Stimulated activated CD8-positive, alpha-beta memory T cell treated with anti-CD3 and anti-CD28 coated beads, Interleukin-15, amount 100 ng/mL, for 1 hour (primary cell): ENCODE measurements at places on chromosomes 2 and 18.

DNA sequence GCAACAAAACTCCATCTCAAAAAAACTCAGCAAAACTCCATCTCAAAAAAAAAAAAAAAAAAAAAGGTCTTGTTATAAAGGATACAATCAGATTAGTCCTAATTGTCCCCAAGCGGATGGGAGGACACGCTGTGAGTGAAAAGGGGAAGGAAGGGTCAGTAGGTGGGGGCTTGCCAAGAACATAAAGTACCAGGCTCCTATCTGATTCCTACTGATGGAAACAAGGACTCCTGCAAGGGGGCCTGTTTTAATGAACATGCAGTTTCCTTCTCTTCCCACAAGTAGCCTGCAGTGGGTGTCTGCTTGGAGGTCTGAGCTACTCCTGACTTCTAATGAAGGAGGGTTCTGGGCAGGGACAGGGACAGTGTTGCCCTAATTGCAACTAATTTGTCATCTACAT lies 7.9 kb downstream of the SCG2 start:
- no peak for DNase-seq

GRCh38 chr2:156340804-156341451 lies 8.4 kb upstream of the NR4A2 start:
- DNase-seq: no peak

DNA sequence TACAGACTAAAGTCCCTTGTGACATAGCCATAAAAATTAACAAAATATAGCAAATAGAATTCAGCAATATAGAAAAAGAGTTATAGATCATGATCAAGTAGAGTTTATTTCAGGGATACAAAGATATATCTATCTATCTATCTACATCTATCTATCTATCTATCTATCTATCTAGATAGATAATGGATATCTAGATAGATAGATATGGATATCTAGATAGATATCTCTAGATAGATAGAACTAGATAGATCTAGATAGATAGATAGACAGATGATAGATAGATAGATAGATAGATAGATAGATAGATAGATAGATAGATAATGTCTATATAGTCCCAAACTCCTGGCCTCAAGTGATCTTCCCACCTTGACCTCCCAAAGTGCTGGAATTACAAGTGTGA lies 17.3 kb upstream of the CHMP3 start:
- no peak for DNase-seq

GRCh38 chr18:7757175-7757574 lies 190.1 kb downstream of the PTPRM start:
- no peak for DNase-seq

- DNase-seq: no peak
These were observed 3.6 kb upstream of the RNF144A start for GRCh38 chr2:6913415-6914157.

- DNase-seq: no peak
These were observed 12.4 kb downstream of the KLHL14 start for GRCh38 chr18:32760391-32760790.

- DNase-seq: no peak
These were observed 126.8 kb downstream of the KCTD1 start for GRCh38 chr18:26421503-26421902.

- DNase-seq: no peak
These were observed 449.1 kb downstream of the PIK3C3 start for GRCh38 chr18:42404151-42404550.

GRCh38 chr2:159903443-159904126 lies 105.6 kb upstream of the CD302 start:
- peak; percentile 9 for DNase-seq

- DNase-seq: no peak
These were observed 90.3 kb downstream of the MAPRE2 start for GRCh38 chr18:35131387-35132020.

GRCh38 chr2:163601377-163601776 lies 134.4 kb downstream of the FIGN start:
- DNase-seq: no peak

DNA sequence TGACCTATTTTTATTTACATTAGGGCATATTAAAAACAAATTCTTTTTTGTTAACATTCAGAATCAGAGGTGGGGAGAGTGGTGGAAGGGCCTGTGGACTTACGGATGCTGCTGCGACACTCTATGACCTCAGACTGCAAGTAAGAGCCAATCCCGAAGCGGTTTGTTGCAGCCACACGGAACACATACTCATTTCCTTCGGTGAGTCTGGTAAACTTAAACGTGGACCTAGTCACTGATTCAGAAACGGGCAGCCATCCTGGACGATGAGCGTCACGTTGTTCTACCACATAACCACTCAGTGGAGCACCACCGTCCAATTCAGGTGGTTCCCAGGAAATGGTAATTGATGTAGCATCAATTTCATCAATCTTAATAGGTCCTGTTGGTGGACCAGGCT lies 61.9 kb downstream of the PLEKHA3 start:
- no peak for DNase-seq

GRCh38 chr18:10121786-10122515 lies 208.1 kb downstream of the VAPA start:
- no peak for DNase-seq

- no peak for DNase-seq
These were observed 12.8 kb upstream of the TTN start for GRCh38 chr2:178819992-178820391.

DNA sequence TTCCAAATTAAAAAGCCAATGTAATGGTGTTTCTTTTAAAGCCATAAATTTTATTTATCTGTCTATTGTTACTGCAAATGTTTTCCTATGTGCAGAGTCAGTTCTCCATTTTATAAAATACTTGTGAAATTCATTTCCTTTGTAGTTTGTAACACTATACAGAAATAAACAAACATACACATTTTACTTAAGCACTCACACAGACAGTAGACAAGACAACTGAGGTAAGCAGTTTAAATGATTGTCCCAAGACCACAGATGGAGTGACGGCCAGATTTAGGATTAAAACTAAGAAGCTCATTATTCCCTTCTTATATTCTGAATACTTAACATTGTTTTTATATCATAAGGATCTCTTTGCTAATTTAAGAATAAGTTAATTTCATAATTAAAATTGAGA lies 100.9 kb downstream of the BAZ2B start:
- no peak for DNase-seq

DNA sequence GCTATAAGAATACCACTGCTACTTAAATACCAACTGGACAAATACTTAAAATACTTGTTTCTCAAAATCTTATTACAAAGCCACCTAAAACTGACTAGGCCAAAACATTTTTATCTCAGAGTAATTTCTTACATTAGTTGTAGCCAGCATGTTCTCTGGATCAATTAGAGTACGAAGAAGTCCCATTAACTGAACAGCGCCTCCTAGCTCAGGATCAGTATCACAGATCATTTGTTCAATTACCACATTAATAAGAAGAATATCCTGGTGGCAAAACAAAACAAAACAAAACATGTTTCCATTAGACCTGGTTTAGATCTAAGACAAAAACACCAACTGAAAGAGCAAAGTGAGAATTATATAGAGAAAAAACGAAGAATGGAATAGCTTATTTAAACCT lies 36.0 kb downstream of the PPP4R3B start:
- DNase-seq: no peak

DNA sequence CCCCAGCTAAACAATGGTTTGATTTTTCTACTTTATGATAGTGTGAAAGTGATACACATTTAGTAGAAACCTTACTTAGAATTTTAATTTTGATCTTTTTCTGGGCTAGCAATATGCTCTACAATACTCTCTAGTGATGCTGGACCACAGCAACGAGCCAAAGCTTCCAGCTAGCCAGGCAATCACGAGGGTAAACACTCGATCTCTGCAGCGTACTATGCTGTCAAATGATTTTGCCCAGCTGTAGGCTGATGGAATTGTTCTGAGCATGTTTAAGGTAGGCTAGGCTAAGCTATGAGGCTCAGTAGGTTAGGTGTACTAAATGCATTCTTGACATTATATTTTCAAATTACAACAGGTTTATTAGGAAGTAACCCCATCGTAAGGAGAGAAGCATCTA lies 207.5 kb downstream of the LRRTM4 start:
- DNase-seq: no peak

GRCh38 chr18:421247-422155 lies 79.0 kb downstream of the COLEC12 start:
- DNase-seq: no peak

- no peak for DNase-seq
These were observed 55.5 kb upstream of the ADAM23 start for GRCh38 chr2:206387808-206388207.

DNA sequence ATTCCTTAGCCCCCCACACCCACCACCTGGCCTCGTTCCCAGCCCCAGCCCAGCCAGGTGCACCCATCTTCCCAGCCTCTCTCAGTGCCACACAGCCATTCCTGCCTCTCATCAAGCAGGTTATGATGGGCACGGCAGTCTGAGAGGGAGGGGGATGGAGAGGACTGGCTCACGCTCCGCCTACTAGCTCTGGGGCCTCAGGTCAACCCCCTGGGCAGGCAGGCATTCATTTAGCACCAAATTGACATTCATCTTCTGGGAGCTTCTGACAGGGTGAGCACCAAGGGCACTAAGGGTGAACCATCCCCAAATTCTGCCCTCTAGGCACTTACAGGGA lies 66.2 kb upstream of the FOSL2 start:
- no peak for DNase-seq

GRCh38 chr2:12417786-12418185 lies 298.9 kb upstream of the TRIB2 start:
- no peak for DNase-seq

GRCh38 chr2:105611811-105612424 lies 132.8 kb upstream of the NCK2 start:
- no peak for DNase-seq

DNA sequence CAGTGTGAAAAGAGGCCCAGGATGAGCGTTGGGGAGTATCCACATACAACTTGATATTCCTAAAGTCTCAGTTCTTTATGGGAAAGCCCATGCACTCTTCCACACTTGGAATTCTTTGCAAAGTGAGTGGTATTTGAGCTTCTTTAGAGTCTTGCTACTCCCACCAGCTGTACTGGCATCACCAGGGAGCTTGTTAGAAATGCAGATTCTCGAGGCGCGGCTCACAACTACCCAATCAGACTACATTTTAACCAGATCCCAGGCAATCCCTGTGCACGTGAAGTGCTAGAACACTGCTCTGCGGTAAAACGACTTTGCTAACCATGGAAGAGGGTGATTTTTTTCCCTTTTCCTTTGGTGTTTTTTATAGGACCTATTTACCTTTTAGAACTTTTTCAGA lies 184.7 kb downstream of the NEDD4L start:
- DNase-seq: no peak

- no peak for DNase-seq
These were observed 234.3 kb downstream of the SEPTIN10 start for GRCh38 chr2:109379507-109379906.

GRCh38 chr2:239751679-239752355 lies 273.3 kb downstream of the NDUFA10 start:
- no peak for DNase-seq

- DNase-seq: no peak
These were observed 498.7 kb upstream of the RAB6C start for GRCh38 chr2:129480790-129481189.

GRCh38 chr2:216219861-216220260 lies 110.7 kb downstream of the XRCC5 start:
- DNase-seq: no peak

DNA sequence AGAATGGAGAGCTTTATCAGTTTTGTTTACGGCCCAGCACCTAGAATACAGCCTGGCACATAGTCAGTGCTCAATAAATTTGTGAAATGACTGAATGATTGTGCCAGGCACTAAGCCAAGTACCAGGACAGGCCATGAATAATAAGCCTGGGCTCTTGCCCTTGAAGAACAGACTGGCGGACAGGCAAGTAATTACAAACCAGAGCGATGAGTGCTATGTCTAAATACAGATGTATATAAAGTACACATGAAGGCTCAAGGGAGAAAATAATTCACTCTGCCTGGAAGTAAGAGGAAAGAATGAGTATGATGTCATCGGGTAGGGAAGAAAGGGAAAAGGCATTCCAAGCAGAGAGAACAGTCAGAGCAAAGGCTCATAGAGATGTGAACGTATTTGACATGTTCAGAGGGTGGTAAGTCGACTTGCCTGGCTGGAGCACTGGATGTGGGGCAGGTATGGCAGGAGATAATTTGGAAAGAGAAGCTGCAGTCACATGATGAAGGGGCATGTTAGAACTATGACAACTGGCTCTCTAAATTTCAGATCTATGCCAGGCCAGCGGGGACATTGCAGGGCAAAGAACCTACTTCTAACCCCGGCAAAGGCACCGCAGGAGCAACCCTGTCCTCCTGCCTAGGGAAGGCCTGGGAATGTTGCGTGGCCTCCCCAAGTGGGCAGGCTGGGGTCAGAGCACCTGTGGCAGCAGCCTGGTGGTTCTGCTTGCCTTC lies 119.1 kb upstream of the STPG4 start:
- DNase-seq: no peak

DNA sequence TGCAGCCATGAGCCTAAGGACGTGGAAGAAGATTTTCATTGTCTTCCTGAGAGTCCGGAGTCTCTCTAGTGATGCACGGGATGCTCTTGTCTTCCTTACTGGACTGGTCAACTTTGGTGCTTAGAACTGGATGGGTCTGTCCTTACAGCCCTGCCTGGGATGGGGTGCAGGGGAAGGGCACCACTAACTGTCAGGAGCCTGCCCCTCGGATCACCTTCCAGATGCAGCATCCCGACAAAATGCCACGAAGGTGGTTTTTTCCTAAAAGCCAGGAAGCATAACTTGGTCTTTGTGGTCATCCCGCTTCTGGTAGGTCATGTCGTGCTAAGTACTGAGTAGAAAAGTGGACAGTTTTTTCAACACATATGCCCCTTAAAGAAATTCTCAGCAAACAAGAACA lies 207.4 kb upstream of the TWIST2 start:
- DNase-seq: no peak

- DNase-seq: no peak
These were observed 116.6 kb downstream of the PRPF40A start for GRCh38 chr2:152600697-152601096.
